ENCODE measurements at places on chromosomes 16 and 17. TPM values are rescaled to one million over a fixed set of nuclear protein-coding genes. Genes with fewer than 3 reads are reported as not detected.

Gene PRCD
- not detected for total RNA-seq

Gene NLGN2
- 2.9 TPM for total RNA-seq

Gene ZPBP2
- not detected for total RNA-seq

Gene MGAT5B
- 0.21 TPM for total RNA-seq

Gene DOC2A
- total RNA-seq, result 2.7 TPM

Gene TEX19
- 0.09 TPM for total RNA-seq

Gene CDH13
- not detected for total RNA-seq

Gene HBQ1
- 1.6 TPM for total RNA-seq

Gene NEUROD2
- not detected for total RNA-seq

Gene SALL1
- not detected for total RNA-seq

Gene NPB
- 0.30 TPM for total RNA-seq

Gene IRX3
- total RNA-seq, result 0.43 TPM

Gene TM4SF5
- not detected for total RNA-seq

DNA sequence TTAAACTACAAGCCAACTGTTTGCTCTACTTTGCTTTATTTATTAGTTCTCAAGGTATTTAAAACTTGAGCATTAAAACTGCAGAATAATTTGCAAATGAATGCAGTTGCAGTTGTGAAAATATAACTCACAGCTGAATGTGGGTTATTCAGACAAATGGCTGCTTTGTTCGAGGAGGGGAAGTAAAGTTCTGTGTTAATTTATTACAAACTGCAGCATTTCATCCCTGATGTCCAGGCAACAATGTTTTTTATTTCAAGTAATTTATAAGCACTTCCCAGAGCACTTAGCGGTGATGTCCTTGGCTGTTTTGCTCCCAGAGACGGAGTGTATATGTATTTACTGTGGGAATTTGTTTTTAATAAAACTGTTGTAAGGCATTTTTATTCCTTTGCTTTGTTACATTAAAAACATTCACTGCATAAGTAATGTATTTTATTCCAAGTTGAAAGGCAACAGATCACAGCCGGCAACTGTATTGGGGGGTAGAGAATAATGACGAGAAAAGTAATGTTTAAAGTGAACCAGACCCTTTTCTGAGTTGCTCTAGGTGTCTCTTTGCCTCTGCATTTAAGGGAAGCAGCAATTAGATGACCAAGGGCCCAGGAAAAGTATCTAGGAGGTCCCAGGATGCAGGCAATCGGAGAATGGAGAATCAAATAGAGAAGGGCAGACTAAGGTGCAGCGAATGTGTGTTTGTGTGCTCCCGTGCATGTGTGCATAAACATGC, 291.2 kb upstream of the SALL1 start:
- no peak overlapping the region for H3K4me3 ChIP-seq
- no peaks in the 10 kb centered on the region for H3K36me3 ChIP-seq
- no peak overlapping the region for H3K27ac ChIP-seq
- H3K27me3 ChIP-seq, result peaks cover 10% of the 10 kb centered on the region
- no peak for DNase-seq
- no peaks in the 10 kb centered on the region for H3K4me1 ChIP-seq

- H3K36me3 ChIP-seq, result no peaks in the 10 kb centered on the region
- H3K27me3 ChIP-seq, result no peaks in the 10 kb centered on the region
- no peak for DNase-seq
- no peak overlapping the region for H3K27ac ChIP-seq
- H3K4me1 ChIP-seq, result no peaks in the 10 kb centered on the region
Observed at GRCh38 chr16:72991211-72991610, 56.7 kb downstream of the ZFHX3 start.

DNA sequence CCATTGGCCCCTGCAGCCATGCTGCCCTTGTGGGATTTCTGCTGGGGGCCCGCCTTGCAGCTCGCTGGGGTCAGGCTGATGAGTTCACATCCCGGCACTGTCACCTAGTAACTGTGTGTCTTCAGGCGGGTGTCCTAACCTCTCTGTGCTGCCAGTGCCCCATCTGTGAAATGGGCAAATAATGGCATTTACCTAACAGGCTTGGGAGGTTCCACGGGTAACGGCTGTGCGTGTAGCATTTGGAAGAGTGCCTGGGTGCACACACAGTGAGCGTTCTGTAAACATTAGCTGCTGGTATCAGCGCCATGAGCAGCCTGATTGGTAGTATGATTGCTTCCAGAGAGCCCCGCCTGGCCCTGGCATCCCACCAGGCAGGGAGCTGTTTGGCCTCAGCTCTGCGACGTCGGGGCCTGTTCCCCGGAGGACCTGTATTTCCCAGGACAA, 167.3 kb upstream of the GSE1 start:
- H3K4me1 ChIP-seq, result peaks cover 3% of the 10 kb centered on the region
- H3K4me3 ChIP-seq, result no peak overlapping the region
- H3K36me3 ChIP-seq, result no peaks in the 10 kb centered on the region
- peaks cover 3% of the 10 kb centered on the region for H3K27me3 ChIP-seq

- DNase-seq, result no peak
- H3K27ac ChIP-seq, result no peak overlapping the region
- no peak overlapping the region for H3K4me3 ChIP-seq
- H3K4me1 ChIP-seq, result peaks cover 3% of the 10 kb centered on the region
- peaks cover 56% of the 10 kb centered on the region for H3K27me3 ChIP-seq
- no peaks in the 10 kb centered on the region for H3K36me3 ChIP-seq
Observed at GRCh38 chr17:36653856-36654255, 52.5 kb downstream of the MRM1 start.

- no peaks in the 10 kb centered on the region for H3K36me3 ChIP-seq
- no peak overlapping the region for H3K27ac ChIP-seq
- no peaks in the 10 kb centered on the region for H3K4me1 ChIP-seq
- H3K27me3 ChIP-seq, result no peaks in the 10 kb centered on the region
- H3K4me3 ChIP-seq, result no peak overlapping the region
Observed at GRCh38 chr16:72590151-72590937, 418.4 kb upstream of the PMFBP1 start.

- no peak overlapping the region for H3K27ac ChIP-seq
- no peak for DNase-seq
- H3K27me3 ChIP-seq, result no peaks in the 10 kb centered on the region
- H3K4me1 ChIP-seq, result no peaks in the 10 kb centered on the region
- no peak overlapping the region for H3K4me3 ChIP-seq
Observed at GRCh38 chr17:14581186-14581830, 280.4 kb downstream of the HS3ST3B1 start.

DNA sequence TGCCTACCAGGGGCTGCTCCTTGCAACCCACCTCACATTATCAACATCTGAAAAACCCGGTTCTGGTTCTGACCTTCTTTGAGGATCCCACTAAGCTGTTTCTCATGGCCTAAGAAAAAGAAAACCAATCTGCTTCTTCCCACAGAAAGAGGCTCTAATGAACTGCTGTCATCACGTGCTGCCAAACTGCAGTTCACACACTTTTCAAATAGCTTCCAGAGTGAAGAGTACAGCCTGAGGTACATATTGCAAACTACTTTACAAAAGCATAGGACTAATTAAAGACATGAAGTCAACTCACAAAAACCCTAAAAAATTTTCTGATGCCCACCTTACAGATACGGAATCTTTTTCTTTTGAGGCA, 36.7 kb downstream of the SMG6 start:
- H3K27me3 ChIP-seq, result no peaks in the 10 kb centered on the region
- peak overlapping the region; percentile 98 for H3K27ac ChIP-seq
- DNase-seq, result no peak
- peaks cover 33% of the 10 kb centered on the region for H3K36me3 ChIP-seq
- H3K4me3 ChIP-seq, result peak overlapping the region; percentile 75

DNA sequence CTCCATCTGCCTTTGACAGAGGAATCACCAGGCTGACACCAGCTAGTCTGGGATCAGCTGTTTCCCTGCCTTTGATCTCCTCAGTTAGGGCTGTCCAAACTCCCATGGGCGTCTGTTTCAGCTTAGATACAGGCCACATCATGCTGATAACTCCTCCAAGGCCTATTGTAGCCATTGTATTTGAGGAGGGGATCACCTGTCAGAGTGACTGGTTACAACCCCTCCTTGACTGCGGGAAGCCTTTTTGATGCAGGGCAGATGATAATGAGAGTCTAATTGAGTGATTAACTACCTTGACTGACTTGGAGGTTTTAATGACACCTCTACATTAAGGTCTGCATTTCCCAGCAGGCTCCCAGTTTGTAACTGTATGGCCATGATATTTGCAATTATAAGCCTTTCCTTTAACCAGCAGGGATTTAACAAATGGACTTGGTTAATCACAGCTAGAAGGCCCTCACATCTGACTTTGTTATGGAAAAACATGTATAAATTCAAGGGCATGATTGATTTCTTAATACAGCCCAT, 863.5 kb downstream of the KCNJ2 start:
- no peaks in the 10 kb centered on the region for H3K36me3 ChIP-seq
- no peaks in the 10 kb centered on the region for H3K4me1 ChIP-seq
- H3K27me3 ChIP-seq, result no peaks in the 10 kb centered on the region

DNA sequence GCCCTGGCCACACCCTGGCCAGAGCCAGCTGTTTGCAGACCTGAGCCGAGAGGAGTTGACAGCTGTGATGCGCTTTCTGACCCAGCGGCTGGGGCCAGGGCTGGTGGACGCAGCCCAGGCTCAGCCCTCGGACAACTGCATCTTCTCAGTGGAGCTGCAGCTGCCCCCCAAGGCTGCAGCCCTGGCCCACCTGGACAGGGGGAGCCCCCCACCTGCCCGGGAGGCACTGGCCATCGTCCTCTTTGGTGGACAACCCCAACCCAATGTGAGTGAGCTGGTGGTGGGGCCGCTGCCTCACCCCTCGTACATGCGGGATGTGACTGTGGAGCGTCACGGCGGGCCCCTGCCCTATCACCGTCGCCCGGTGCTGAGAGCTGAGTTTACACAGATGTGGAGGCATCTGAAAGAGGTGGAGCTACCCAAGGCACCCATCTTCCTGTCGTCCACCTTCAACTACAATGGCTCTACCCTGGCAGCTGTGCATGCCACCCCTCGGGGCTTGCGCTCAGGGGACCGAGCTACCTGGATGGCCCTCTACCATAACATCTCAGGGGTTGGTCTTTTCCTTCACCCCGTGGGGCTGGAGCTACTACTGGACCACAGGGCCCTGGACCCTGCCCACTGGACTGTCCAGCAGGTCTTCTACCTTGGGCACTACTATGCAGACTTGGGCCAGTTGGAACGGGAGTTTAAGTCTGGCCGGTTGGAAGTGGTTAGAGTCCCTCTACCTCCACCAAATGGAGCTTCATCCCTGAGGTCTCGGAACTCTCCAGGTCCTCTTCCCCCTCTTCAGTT, 578 bp downstream of the AOC2 start:
- H3K27ac ChIP-seq, result no peak overlapping the region
- peaks cover 12% of the 10 kb centered on the region for H3K4me1 ChIP-seq
- no peak overlapping the region for H3K4me3 ChIP-seq
- no peaks in the 10 kb centered on the region for H3K27me3 ChIP-seq
- DNase-seq, result no peak

DNA sequence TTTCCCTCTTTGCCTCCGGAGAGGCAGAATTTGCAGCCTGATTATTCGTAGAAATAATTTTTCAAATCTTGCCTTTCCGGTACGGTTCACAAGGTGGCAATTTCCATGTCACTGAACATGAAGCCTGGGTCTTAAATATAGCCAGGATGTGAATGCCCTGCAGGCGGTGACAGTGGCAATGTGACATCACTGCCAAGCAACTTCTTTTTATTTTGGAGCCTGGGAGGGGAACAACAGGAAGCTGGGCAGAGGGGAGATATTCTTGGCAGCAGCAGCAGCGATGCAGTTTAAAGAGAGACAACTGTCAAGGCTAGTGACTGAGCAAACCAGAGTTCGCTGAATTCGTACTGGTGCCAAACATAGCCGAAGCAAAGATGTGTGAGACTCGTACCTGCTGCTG, 171.1 kb downstream of the SNX29 start:
- H3K27ac ChIP-seq, result no peak overlapping the region
- H3K36me3 ChIP-seq, result no peaks in the 10 kb centered on the region
- no peak overlapping the region for H3K4me3 ChIP-seq
- peaks cover 4% of the 10 kb centered on the region for H3K4me1 ChIP-seq

- H3K27me3 ChIP-seq, result no peaks in the 10 kb centered on the region
- H3K36me3 ChIP-seq, result peaks cover 49% of the 10 kb centered on the region
- peaks cover 80% of the 10 kb centered on the region for H3K4me1 ChIP-seq
- DNase-seq, result peak; percentile 75
- peak overlapping the region; percentile 79 for H3K4me3 ChIP-seq
- peak overlapping the region; percentile 97 for H3K27ac ChIP-seq
Observed at GRCh38 chr17:80789356-80789902, 202.2 kb upstream of the CHMP6 start.

GRCh38 chr17:77556383-77557061, 402.0 kb upstream of the TNRC6C start:
- no peaks in the 10 kb centered on the region for H3K36me3 ChIP-seq
- H3K4me1 ChIP-seq, result no peaks in the 10 kb centered on the region
- peaks cover 21% of the 10 kb centered on the region for H3K27me3 ChIP-seq
- no peak overlapping the region for H3K27ac ChIP-seq
- no peak for DNase-seq

- peak; percentile 97 for DNase-seq
- H3K4me3 ChIP-seq, result peak overlapping the region; percentile 87
- peak overlapping the region; percentile 80 for H3K27ac ChIP-seq
- peaks cover 13% of the 10 kb centered on the region for H3K4me1 ChIP-seq
- peaks cover 18% of the 10 kb centered on the region for H3K36me3 ChIP-seq
- H3K27me3 ChIP-seq, result no peaks in the 10 kb centered on the region
Observed at GRCh38 chr17:82030470-82031302, 792 bp upstream of the RAC3 start.

DNA sequence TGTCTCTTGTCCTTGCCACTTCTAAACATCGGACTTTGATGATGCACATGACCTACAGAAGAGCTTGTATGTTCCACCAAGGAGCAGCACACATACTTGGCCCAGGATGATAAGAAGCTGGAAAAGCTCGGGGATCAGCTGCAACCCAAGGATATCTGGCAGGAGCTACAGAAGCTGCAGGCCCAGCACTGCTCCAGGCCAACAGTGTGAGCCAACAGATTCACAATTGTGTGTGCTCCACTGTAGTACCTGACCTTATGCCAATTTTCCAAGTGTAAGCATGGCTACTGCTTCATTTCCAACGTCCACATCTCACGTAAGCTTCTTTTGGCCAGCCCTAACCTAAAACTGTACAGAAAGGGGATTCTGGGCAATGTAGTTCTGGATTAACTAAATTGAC, 83.4 kb downstream of the COX10 start:
- peaks cover 41% of the 10 kb centered on the region for H3K36me3 ChIP-seq
- DNase-seq, result no peak
- no peaks in the 10 kb centered on the region for H3K27me3 ChIP-seq
- peaks cover 23% of the 10 kb centered on the region for H3K4me1 ChIP-seq
- no peak overlapping the region for H3K27ac ChIP-seq

GRCh38 chr17:81189670-81190530, 23.9 kb upstream of the AATK start:
- no peaks in the 10 kb centered on the region for H3K4me1 ChIP-seq
- H3K27me3 ChIP-seq, result no peaks in the 10 kb centered on the region
- H3K4me3 ChIP-seq, result no peak overlapping the region

- peaks cover 49% of the 10 kb centered on the region for H3K4me1 ChIP-seq
- peak overlapping the region; percentile 59 for H3K4me3 ChIP-seq
- H3K27ac ChIP-seq, result peak overlapping the region; percentile 90
- DNase-seq, result peak; percentile 81
Observed at GRCh38 chr17:80826955-80827645, 164.5 kb upstream of the CHMP6 start.
